Effector memory CD8-positive, alpha-beta T cell (primary cell): ENCODE measurements at places on chromosomes 16 and 17.

- H3K4me3 ChIP-seq: peak overlapping the region; percentile 100
- no peak for DNase-seq
- H3K36me3 ChIP-seq: peaks cover 29% of the 10 kb centered on the region
- peaks cover 53% of the 10 kb centered on the region for H3K4me1 ChIP-seq
- H3K27me3 ChIP-seq: no peaks in the 10 kb centered on the region
Measured at GRCh38 chr16:30381291-30382041, 895 bp downstream of the SEPTIN1 start.

DNA sequence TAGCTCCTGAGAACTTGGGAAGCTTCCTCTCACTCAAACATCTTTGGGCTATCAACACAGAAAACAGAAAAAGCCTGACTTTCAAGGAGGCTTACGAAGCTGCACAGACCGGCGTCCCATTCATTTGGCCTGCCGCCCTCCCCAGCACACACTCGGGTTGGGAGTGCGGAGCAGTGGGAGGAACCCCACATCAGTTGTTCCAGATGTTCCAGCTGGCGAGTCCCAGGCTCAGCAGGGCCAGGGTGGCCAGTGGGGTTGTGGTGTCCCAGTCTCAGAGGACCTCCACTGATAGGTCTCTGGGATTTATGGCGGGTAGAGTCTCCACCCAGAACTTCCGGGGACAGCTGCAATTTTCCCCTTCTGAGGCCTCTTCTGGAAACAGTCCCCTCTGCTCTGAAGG is 43.1 kb upstream of the DLX4 start:
- H3K27me3 ChIP-seq: peaks cover 64% of the 10 kb centered on the region
- no peaks in the 10 kb centered on the region for H3K4me1 ChIP-seq
- no peak overlapping the region for H3K4me3 ChIP-seq
- H3K27ac ChIP-seq: no peak overlapping the region

DNA sequence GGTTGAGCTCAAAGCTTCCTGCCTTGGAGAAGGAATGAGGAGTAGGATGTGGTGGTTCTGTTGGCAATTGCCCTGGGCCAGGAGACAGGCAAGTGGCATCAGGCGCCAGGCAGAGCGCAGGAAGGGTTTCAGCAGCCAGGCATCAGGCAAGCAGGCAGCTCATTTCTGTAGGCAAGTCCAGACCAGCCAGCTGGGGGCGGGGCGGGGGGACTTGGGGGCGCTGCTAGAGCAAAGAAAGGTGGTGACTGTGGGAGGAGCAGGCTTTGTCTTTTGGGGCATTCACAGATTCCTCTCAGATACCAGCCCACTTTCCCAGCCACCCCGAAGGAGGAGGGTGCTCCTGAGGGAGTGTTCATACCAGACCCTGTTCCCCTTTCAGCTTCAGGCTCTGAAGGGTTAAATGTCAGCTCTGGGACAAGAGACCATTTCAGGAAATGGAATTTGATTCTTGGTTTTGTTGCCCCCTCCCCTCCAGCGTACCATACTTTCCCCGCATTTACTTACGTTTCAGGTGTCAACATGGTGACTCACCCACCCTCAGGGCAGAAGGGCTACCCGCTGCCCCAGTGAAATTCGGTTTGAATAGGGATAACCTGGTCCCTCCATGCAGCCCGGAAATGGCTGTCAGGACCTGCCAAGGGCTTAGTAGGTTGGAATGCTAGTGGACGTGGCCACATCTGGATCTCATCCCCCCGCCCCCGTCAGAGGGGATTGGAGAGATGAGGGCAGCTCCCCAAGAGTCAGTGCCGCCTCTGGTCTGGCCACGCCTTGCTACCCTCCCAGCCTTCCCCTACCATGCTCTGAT is 13.2 kb downstream of the NGFR start:
- no peak for DNase-seq
- no peaks in the 10 kb centered on the region for H3K36me3 ChIP-seq
- peaks cover 46% of the 10 kb centered on the region for H3K27me3 ChIP-seq
- no peaks in the 10 kb centered on the region for H3K4me1 ChIP-seq
- no peak overlapping the region for H3K4me3 ChIP-seq

DNA sequence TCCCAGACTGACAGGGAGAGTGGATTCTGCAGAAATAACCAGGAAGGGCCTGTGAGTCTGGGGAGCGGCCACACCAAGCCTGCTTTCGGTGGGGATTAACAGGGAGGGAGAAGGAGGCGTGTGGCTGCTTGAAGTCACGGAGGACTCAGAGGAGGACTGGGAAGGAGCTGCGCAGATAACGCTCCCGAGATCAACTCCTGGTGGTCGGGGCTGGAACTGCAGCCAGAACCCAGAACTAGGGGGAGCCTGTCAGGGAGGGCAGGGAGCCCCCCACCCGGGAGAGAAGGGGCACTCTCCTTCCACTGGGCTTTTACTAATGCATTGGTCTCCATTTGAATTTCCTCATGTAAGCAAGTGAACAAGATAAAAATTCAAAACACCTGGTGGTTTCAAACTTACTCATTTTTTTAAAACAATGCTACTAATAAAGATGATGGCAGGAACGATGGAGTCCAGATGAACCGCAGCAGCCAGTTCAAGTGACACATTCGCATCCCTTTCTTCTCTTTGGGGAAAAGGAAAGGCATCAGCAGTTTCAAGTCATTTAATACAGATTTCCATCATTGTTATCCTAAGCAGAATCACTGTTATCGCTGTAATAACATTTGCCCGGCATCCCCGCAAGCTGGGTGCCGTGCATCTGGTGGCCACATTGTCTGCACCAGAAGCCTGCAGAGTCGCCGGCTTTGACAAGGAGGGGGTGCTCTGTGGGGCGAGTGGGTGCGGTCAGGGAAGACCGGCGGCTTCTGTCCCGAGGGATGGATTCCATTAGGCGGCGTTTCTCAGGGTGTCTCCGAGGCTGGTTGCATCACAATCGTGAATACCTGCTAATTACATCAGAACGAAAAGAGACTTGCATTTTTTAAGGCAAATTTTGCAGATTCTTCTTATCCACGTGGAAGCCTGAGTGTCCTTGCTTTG is 183.0 kb downstream of the FOXL1 start:
- H3K27me3 ChIP-seq: peaks cover 71% of the 10 kb centered on the region
- H3K27ac ChIP-seq: no peak overlapping the region
- peak; percentile 21 for DNase-seq
- peaks cover 6% of the 10 kb centered on the region for H3K36me3 ChIP-seq
- no peaks in the 10 kb centered on the region for H3K4me1 ChIP-seq

- no peak overlapping the region for H3K4me3 ChIP-seq
- H3K36me3 ChIP-seq: no peaks in the 10 kb centered on the region
- DNase-seq: no peak
- H3K27me3 ChIP-seq: no peaks in the 10 kb centered on the region
- H3K27ac ChIP-seq: no peak overlapping the region
- H3K4me1 ChIP-seq: no peaks in the 10 kb centered on the region
Measured at GRCh38 chr16:79929260-79929965, 328.9 kb upstream of the MAF start.

GRCh38 chr17:81807210-81807719 is 3.3 kb downstream of the GCGR start:
- H3K4me1 ChIP-seq: peaks cover 4% of the 10 kb centered on the region
- peaks cover 75% of the 10 kb centered on the region for H3K27me3 ChIP-seq
- H3K36me3 ChIP-seq: peaks cover 6% of the 10 kb centered on the region

- no peak for DNase-seq
- no peak overlapping the region for H3K4me3 ChIP-seq
- peaks cover 20% of the 10 kb centered on the region for H3K27me3 ChIP-seq
- no peaks in the 10 kb centered on the region for H3K4me1 ChIP-seq
- no peak overlapping the region for H3K27ac ChIP-seq
Measured at GRCh38 chr17:34366010-34366409, 3.0 kb upstream of the CCL1 start.

- H3K27me3 ChIP-seq: no peaks in the 10 kb centered on the region
- peak overlapping the region; percentile 21 for H3K27ac ChIP-seq
- DNase-seq: no peak
- H3K4me1 ChIP-seq: peaks cover 10% of the 10 kb centered on the region
- H3K4me3 ChIP-seq: peak overlapping the region; percentile 91
Measured at GRCh38 chr17:7406235-7406825, 1.3 kb upstream of the NLGN2 start.

GRCh38 chr17:28093999-28094716 is 51.7 kb downstream of the NLK start:
- H3K4me3 ChIP-seq: no peak overlapping the region
- no peak overlapping the region for H3K27ac ChIP-seq
- no peaks in the 10 kb centered on the region for H3K27me3 ChIP-seq
- no peaks in the 10 kb centered on the region for H3K36me3 ChIP-seq
- no peak for DNase-seq
- H3K4me1 ChIP-seq: peaks cover 28% of the 10 kb centered on the region

DNA sequence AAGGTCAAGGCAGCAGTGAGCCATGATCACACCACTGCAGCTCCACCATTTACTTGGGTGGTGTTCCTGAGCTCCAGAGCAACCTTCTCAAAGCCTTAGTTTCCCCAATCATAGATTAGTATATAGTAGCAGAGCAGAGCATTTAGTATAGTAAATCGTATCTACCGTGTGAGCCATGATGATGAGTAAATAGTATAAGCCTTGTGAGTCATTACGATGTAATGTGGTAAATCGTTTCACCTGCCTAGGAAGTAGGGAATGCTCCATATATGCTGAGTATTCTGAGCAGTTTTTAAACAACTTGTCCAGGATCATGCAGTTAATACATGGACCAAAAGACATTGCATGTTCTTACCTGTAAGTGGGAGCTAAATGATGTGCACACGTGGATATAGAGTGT is 66.4 kb downstream of the SCNN1B start:
- DNase-seq: no peak
- peaks cover 2% of the 10 kb centered on the region for H3K36me3 ChIP-seq
- no peak overlapping the region for H3K27ac ChIP-seq
- H3K27me3 ChIP-seq: peaks cover 4% of the 10 kb centered on the region

- peaks cover 12% of the 10 kb centered on the region for H3K36me3 ChIP-seq
- peak; percentile 34 for DNase-seq
- peak overlapping the region; percentile 96 for H3K27ac ChIP-seq
- no peaks in the 10 kb centered on the region for H3K27me3 ChIP-seq
- peak overlapping the region; percentile 52 for H3K4me3 ChIP-seq
- H3K4me1 ChIP-seq: peaks cover 32% of the 10 kb centered on the region
Measured at GRCh38 chr16:30567991-30568638, 3.4 kb downstream of the ZNF688 start.

GRCh38 chr17:17668358-17668757 is 12.9 kb upstream of the RAI1 start:
- H3K27me3 ChIP-seq: peaks cover 17% of the 10 kb centered on the region
- peaks cover 14% of the 10 kb centered on the region for H3K36me3 ChIP-seq
- peaks cover 12% of the 10 kb centered on the region for H3K4me1 ChIP-seq
- H3K27ac ChIP-seq: no peak overlapping the region

DNA sequence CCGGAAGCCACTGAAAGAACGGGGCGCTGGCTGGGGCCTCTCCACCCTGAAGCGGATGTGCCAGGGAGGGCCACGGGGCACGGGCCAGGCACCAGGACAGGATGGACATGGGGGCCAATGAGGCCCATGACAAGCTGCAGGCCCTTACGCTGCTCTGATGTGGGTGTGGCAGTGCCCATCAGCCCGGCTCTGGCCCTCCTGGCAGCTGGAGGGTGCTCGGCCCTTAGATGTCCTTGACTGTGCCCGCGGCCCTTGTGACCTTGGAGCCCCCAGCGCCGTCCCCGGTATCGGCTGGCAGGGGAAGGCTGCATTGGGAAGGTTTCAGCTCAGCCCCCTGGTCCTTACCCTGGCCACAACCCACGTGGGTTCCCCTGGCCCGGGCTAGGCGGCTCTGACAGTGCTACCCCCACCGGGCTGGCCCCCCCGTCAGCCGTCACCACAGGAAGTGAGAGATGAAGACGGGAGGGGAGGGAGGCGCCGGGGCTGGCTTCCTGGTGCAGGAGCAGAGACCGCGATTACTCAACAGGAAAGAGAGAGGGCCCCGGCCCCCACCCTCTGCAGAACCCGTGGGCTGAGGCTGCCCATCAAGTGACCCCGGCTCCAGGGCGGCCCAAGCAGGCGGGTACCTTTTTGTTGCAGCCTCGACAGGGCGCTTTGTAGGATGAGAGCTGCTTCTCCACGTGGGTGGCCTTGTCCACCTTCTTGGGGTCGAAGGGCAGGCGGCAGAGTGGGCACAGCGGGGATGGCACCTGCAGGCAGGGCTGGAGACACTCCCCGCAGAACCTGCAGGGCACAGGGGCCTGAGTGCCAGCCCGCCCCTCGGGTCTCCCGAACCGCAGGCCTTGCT is 5.3 kb downstream of the RNF166 start:
- DNase-seq: peak; percentile 80
- no peaks in the 10 kb centered on the region for H3K27me3 ChIP-seq
- peak overlapping the region; percentile 100 for H3K4me3 ChIP-seq
- H3K27ac ChIP-seq: peak overlapping the region; percentile 95
- peaks cover 60% of the 10 kb centered on the region for H3K4me1 ChIP-seq
- H3K36me3 ChIP-seq: peaks cover 100% of the 10 kb centered on the region

DNA sequence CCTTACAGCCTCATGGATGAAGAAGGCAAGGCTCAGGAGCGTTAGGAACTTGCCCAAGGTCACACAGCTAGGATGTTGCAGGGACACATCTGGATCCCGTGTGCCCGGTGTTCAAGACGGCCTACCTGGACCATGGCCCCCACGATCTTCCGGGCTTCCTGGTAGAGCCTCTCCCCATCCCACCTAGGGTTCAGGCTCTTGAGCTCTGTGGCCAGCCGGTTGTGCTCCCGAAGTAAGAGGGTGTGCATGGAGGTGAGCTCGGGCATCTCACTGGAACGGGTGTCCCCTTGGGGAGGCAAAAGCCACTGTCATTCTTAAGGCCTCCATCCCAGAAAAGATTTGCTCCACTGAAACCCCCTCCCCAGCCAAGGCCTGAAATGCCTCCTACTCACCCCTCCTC is 5.3 kb downstream of the MPO start:
- DNase-seq: no peak
- no peak overlapping the region for H3K4me3 ChIP-seq
- peaks cover 4% of the 10 kb centered on the region for H3K36me3 ChIP-seq
- peaks cover 29% of the 10 kb centered on the region for H3K27me3 ChIP-seq
- H3K27ac ChIP-seq: no peak overlapping the region
- peaks cover 2% of the 10 kb centered on the region for H3K4me1 ChIP-seq

DNA sequence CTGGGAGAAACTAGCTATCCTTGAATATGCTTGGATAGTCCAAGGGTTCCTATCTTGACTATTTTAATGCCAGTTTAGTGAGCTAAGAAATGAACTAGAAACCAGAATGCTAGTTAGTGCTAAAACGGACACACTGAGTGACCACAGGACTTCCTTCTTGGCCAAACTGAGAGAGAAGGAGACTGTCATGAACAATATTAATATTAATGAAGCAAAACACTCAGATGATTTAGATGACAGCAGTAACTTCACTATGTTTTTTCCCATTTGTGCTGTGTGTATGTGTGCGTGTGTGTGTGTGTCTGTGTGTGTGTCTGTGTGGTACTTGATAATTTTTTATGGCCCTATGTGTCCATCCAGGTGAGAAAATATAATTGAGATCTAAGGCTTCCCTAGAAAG is 2.2 kb upstream of the ATXN1L start:
- no peak overlapping the region for H3K4me3 ChIP-seq
- DNase-seq: no peak
- H3K4me1 ChIP-seq: peaks cover 15% of the 10 kb centered on the region
- H3K36me3 ChIP-seq: peaks cover 23% of the 10 kb centered on the region
- H3K27ac ChIP-seq: no peak overlapping the region

DNA sequence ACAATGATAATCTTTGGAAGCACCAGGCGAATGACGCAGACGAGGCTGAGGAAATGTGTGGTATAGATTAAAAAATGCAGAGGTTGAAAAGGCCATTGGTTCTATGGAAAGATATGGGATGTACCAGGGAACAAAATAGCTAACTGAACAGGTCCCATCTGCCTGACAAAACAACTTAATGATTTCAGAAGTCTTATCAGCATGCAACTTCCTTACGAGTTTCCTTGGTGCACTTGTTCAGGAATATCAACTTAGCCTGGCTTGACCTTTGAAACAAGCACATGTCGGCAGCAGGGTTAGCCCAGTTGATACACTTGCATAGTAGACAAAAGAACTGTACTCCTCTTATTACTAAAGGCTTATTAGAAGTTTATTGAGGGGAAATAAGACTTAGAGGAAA is 90.9 kb upstream of the CDH11 start:
- no peak overlapping the region for H3K27ac ChIP-seq
- no peak overlapping the region for H3K4me3 ChIP-seq
- no peaks in the 10 kb centered on the region for H3K4me1 ChIP-seq
- H3K27me3 ChIP-seq: no peaks in the 10 kb centered on the region
- DNase-seq: no peak
